Stimulated activated CD4-positive, alpha-beta T cell treated with anti-CD3 and anti-CD28 coated beads, Interleukin-1b, Interleukin-23, amount 100 ng/mL, for 1 hour (primary cell): ENCODE measurements at places on chromosomes 13 and 19.

GRCh38 chr13:101291206-101291605 lies 125.1 kb downstream of the NALCN start:
- no peak for DNase-seq

DNA sequence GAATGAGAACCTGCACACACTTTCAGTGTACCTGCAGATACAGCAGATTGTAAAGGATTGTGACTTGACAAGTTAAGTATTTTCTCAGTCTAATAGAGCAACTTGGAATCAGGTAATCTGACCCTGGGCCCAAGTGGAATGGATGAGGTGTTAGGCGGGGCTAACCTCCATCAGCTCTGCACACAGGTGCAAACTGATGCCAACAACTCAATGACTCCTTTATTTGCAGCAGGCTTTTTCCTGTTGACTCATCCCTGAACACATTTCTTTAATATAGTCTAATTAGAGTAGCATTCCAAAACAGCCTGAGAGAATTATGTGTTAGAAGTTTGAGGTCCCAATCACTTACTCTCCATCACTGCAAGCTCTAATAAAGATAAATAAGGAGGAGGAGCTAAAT lies 48.8 kb downstream of the TPT1 start:
- no peak for DNase-seq

DNA sequence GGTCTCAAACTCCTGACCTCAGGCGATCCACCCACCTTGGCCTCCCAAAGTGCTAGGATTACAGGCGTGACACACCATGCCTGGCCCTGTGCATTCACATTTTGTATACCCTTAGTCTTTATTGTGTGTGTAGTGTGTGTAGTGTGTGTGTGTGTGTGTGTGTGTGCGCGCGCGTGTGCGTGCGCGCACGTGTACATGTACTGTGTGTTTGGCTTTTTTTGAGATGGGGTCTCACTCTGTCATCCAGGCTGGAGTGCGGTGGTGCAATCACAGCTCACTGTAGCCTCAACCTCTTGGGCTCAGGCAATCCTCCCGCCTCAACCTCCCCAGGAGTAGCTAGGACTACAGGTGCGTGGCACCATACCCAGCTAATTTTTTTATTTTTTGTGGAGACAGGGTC lies 22.1 kb downstream of the ITM2B start:
- DNase-seq: no peak

DNA sequence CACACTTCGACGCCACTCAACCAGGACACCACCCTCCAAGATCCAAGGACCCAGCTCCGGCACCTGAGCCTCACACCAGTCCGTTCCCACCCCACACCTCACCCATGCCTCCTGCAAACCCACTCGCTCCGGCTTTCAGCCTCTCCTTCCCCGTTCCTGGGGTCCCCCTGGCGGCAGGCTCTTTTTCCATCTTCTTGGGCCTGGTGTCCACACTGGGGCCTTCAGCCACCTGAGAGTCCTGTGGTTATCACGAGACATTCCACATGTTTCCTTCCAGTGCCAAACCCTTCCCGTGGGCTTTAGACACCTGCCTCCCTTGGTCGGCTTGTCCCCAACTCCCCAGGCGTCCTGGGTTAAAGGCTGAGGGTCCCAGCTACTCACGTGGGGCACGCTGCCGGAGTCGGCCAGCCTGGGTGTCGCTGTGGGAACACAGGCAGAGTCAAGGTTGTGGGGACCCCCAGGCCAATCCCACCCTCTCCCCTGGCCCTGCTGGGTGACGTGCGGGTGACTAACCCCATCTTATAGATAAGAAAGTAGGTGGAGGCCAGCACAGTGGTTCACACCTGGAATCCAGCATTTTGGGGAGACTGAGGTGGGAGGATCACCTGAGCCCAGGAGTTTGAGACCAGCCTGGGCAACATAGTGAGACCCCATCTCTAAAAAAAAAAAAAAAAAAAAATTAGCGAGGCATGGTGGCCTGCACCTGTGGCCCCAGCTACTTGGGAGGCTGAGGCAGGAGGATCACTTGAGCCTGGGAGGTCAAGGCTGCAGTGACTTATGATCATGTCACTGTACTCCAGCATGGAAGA lies 1.9 kb downstream of the JSRP1 start:
- no peak for DNase-seq

- no peak for DNase-seq
Observed at GRCh38 chr13:32415019-32415418, 12.9 kb downstream of the N4BP2L1 start.

- no peak for DNase-seq
Observed at GRCh38 chr19:58277748-58278540, 811 bp upstream of the ZNF8 start.

- no peak for DNase-seq
Observed at GRCh38 chr19:10604460-10604980, 17.4 kb upstream of the AP1M2 start.

- no peak for DNase-seq
Observed at GRCh38 chr19:5563935-5564612, 3.7 kb downstream of the TINCR start.

DNA sequence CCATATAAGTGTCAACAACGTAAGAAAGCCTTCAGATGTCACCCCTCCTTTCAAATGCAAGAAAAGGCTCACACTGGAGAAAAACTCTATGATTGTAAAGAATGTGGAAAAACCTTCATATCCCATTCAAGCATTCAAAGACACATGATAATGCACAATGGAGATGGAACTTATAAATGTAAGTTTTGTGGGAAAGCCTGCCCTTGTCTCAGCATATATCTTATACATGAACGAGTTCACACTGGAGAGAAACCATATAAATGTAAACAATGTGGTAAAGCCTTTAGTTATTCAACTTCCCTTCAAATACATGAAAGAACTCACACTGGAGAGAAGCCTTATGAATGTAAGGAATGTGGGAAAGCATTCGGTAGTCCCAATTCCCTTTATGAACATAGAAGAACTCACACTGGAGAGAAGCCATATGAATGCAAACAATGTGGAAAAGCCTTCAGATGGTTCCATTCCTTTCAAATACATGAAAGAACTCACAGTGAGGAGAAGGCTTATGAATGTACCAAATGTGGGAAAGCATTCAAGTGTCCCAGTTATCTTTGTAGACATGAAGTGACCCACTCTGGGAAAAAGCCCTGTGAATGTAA lies 11.1 kb downstream of the ZNF844 start:
- no peak for DNase-seq

- DNase-seq: no peak
Observed at GRCh38 chr13:92547266-92547665, 679.3 kb upstream of the GPC6 start.

DNA sequence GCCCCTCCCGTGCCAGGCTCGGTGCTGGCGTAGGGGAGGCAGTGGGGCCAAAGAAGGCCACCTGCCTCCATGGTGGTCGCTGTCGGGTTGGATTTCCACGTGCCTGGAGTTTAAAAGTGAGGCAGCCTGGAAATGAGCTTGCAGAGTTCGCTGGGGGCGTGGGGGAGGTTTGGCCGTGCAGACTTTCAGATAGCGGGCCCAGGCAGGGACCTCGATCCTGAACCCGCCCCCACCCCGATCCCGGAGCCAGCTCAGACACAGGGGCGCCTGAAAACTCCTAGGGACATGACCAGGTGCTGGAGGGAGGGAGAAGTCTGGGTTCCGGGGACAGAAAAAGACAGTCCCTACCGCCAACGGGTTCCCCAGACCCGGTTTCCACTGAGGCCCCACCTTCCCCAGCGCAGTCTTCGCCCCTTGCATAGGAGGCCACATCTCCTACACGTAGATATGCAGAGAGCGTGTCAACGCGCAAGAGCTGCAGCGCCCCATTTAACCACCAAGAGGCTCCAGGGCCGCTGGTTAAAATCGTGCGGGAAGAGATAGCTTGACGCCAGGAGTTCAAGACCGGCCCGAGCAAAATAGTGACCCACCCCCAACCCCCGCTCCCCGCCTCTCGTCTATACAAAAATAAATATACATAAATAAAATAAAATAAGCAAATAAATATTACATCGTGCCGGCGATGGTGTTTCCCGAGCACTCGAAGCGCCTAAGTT lies 8.5 kb downstream of the CCDC8 start:
- no peak for DNase-seq

DNA sequence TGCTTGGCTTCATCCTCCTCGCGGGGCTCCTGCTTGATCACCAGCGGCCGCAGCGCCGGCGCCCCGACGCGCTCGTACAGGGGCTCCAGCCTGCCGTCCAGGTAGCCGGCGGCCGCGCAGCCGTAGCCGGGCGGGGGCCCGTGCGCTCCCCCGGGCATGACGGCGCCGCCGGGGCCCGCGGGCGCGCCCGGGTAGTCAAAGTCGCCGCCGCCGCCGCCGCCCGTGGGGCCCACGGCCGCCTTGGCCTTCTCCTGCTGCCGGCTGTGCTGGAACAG lies 497 bp downstream of the CEBPA start:
- no peak for DNase-seq

DNA sequence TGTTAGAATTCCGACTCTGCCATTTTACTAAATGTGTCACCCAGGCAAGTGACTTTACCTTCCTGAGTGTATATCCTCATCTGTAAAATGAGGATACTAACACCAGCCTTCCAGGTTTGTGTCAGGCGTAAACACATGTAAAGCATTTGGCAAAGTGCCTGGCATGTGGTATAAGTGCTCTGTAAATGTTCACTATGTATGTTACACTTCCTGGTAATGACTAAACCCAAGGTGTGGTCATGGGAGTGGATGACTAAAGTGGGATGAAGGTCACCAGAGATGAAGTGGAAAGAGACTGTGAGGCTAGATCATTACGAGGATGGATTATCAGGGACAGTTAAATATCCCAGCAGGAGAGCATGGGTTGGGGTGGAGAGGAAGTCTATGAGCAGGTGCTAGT lies 25.6 kb downstream of the DEDD2 start:
- DNase-seq: no peak
